Retina (tissue), 1 donor: ENCODE measurements at places on chromosomes 7 and 10.

- no peak for DNase-seq
These were observed 103.0 kb downstream of the OAT start for GRCh38 chr10:124315591-124316270.

DNA sequence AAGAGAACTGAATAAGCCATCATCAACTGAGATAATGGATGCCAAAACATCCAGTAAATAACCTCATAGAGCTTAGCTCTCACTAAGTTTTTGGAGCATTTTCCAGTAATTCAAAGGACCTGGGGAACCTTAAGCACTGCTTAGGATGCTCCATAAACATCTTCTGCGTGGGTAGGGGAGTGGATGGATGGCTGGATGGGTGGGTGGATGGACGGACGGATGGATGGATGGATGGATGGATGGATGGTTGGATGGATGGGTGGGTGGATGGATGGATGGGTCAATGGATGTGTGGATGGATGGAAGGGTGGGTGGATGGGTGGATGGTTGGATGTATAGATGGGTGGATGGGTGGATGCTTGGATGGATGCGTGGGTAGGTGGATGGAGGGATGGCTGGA lies 9.0 kb downstream of the CYP2E1 start:
- no peak for DNase-seq

DNA sequence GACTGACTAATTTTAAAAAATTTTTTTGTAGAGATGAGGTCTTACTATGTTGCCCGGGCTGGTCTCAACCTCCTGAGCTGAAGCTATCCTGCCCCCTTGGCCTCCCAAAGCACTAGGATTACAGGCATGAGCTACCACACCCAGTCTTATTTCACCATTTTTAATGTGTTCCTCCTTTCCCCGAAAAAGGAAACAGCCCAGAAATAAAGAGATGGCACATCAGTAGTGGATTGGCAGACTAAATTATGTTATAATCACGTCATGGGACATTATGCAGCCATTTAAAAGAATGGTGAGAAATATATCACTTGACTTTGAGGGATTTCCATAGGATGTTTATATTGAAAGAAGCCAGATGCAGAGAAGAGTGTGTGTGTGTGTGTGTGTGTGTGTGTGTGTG lies 40.5 kb downstream of the CAPZA2 start:
- DNase-seq: no peak

DNA sequence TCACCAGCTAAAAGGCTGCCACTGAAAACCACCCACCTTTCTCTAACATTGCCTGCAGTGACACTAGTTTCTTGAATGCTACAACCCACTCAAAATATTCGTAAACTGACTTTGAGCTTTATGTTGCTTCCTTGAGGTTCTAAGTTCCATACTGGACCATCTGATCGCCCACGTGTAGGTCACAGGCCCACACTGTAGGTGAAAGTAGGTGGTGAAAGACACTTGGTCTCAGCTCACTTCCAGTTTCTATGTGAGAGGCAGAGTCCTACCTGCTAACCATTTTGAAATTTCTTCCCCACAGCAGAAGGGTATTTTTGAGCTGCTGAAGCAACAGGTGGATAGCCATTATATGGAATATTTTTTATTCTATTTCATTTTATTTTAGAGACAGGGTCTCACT lies 97.3 kb downstream of the MYO3A start:
- DNase-seq: no peak

DNA sequence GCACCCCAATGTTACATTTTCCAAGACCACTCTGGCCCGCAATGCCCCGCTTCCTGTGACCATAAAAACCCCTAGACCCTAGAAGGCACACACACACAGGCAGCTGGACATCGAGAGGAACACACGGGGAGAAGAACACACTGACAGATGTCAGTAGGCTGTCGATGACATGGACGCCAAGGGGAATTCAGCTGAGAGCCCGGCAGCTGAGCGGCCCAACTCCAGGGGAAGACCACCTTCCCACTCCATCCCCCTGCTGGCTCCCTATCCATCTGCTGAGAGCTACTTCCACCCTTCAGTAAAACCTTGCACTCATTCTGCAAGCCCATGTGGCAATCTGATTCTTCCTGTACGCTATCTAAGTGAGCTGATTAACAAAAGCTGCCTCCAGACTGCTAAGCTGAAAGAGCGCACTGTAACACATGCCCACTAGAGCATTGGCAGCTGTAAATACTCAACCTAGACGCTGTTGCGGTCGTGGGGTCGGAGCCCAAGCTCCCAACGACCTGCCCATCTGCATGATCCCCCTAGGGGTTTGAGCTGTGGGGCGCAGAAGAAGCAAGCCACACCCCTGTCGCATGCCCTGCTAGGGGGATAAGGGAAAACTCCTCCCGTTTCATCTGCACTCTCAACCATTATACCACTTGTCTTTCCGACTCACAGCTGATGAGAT lies 843.6 kb upstream of the POT1 start:
- no peak for DNase-seq

- peak; percentile 73 for DNase-seq
These were observed at the start of gene PTPN12 for GRCh38 chr7:77537136-77537777. PTPN12 (plus strand) TSS chr7:77537295; CDS start chr7:77537547, 252 bp downstream.
